ENCODE measurements at places on chromosomes 12 and 14. TPM values are rescaled to one million over a fixed set of nuclear protein-coding genes. Genes with fewer than 3 reads are reported as not detected.

CABP1 gene
- 2.0 TPM for total RNA-seq

TSPAN8 gene
- total RNA-seq = 77.3 TPM

SOAT2 gene
- 0.19 TPM for total RNA-seq

CLMN gene
- total RNA-seq = 151 TPM

DNA sequence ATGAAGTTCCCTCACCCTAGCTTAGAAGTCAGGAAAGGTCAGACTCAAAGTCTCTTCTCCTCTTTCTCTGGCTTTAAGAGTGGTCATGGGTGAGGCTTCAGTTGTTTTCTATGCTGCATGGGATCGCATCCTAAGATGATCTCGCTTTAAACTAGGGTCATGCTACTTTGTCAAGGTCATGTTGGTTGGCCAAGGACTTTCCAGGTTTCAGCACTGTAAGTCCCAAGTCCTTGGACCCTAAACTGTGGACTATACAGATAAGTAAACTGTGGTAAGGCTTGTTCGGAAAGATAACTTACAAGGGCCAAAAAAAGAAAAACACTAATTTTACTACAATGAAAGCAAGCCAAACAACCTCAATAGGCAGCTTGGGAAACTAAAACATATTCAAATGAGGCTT lies 17.4 kb downstream of the HAL start:
- no peak for DNase-seq

All from kidney (tissue), 22 donors.